ENCODE measurements at places on chromosomes 2 and 18. TPM values are rescaled to one million over a fixed set of nuclear protein-coding genes. Genes with fewer than 3 reads are reported as not detected.

The CD207 gene
- total RNA-seq = not detected

The SLC35F5 gene
- 72.8 TPM for total RNA-seq

The FAP gene
- 4.5 TPM for total RNA-seq

The RESP18 gene
- not detected for total RNA-seq

The BCL11A gene
- 0.38 TPM for total RNA-seq

The C2orf76 gene
- total RNA-seq = 8.2 TPM

The DIPK1C gene
- not detected for total RNA-seq

The LOXHD1 gene
- not detected for total RNA-seq

The KIAA2012 gene
- total RNA-seq = not detected

The INHA gene
- not detected for total RNA-seq

The SEMA4C gene
- 35.3 TPM for total RNA-seq

The NXPH2 gene
- total RNA-seq = not detected

The PXDN gene
- total RNA-seq = 560 TPM

The MLPH gene
- total RNA-seq = not detected

The G6PC2 gene
- total RNA-seq = not detected

The LHCGR gene
- total RNA-seq = not detected

The NIF3L1 gene
- total RNA-seq = 17.1 TPM

The RGPD3 gene
- total RNA-seq = 0.38 TPM
